GM23338 (cell line): ENCODE measurements at places on chromosomes 7 and 10.
A peak's percentile ranks its signal among the peaks of the same experiment; 100 is the strongest.

DNA sequence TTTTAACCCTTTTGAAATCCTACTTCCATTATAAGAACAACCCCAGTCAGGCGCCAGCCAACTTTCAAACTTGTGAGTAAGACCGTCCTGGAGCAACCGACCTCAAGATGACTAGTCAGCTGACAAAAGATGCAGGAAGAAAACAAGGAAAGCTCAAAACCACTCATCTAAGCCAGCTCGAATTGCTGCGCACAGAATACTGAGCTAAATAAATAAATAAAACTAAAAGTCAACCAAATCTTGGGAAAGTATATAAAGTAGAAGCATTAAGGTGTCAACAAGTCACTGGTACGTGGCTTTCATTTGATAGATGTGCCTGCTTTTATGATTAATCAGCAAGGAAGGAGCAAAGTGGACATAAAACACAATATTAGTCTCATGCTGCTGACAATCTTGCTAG, 1269.8 kb downstream of the XPNPEP1 start:
- DNase-seq = no peak

DNA sequence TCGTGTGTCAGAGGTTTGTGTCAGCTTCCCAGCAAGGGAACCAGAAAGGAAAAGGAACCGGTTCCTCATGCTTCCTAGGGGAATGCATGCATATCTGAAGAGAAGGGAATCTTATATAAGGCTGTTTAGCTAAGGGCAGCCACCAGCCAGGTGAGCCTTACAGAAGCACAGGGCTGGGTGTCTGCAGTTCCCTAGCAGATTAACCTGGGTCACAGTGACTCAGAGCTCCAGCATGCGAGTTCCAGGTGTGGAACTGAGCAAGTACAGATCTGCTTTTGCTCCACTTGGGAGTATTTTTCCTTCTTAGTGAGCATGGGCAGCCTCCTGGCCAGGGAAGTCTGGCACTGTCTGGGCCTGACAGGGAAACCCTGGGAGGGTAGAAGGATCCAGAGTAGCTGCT, 957 bp upstream of the ANKRD2 start:
- no peak for DNase-seq

DNA sequence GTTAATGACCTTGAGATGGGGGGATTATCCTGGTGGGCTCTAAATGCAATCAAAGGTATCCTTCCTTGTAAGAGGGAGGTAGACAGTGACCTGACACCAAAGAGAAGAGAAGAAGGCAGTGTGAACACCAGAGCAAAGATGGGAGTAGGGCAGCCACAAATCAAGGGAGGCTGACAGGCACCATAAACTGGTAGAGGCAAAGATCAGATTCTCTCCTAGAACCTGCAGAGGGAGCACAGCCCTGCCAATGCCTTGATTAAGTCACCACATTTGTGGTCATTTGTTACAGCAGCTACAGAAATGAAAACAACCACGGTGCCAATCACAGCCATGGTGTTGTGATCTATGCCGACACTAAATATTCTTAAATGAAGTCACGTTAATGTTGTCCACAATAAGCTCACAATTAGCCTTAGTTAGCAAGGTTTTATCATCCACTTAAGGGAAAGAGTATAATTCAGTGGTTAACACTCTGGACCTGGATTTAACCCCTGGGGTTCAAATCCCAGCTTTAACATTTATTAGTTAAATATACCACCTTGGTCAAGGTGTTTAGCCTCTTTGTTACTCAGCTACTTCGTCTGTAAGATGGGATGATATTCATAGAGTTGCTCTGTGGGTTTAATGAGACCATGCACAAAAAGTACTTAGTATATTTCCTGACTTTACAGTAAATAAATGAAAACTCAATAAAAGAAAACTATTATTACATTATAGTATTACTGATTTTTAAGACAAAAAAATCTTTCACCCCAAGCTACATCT, 70.8 kb downstream of the SGMS1 start:
- DNase-seq = peak; percentile 63

DNA sequence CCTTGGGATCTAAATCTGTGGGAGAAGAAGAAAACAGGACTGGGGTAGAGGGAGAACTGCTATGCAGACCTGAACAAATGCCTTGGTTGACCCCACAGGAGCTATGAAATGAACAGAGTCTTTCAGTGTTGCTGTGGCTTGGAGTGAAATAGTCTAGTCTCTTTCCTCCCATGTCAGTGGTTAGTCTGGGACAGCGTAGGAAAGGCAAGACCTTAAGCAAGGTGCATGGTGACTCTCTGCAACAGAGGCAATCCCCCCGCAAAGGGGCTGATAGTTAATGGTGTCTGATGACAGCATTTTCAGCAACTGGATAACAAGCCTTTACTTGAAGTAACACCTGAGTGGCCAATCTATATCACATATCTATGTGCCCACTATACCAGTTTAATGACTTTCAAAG, 62.3 kb downstream of the ARL4A start:
- no peak for DNase-seq

- no peak for DNase-seq
These were observed 66.6 kb downstream of the CALML3 start for GRCh38 chr10:5591336-5591824.

GRCh38 chr10:11576092-11576809, 35.2 kb downstream of the USP6NL start:
- no peak for DNase-seq

GRCh38 chr7:124692425-124692824, 73.2 kb downstream of the GPR37 start:
- no peak for DNase-seq

DNA sequence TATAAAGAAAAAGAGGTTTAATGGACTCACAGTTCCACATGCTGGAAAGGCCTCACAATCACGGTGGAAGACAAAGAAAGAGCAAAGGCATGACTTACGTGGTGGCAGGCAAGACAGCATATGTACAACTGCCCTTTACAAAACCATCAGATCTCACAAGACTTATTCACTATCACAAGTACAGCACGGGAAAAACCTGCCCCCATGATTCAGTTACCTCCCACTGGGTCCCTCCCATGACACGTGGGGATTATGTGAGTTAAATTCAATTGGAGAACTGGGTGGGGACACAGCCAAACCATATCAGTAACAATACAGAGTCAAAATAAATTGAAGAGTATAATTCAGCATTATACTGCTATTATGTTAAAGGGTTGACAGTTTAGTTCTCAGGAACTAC, 37.8 kb downstream of the RNLS start:
- no peak for DNase-seq

DNA sequence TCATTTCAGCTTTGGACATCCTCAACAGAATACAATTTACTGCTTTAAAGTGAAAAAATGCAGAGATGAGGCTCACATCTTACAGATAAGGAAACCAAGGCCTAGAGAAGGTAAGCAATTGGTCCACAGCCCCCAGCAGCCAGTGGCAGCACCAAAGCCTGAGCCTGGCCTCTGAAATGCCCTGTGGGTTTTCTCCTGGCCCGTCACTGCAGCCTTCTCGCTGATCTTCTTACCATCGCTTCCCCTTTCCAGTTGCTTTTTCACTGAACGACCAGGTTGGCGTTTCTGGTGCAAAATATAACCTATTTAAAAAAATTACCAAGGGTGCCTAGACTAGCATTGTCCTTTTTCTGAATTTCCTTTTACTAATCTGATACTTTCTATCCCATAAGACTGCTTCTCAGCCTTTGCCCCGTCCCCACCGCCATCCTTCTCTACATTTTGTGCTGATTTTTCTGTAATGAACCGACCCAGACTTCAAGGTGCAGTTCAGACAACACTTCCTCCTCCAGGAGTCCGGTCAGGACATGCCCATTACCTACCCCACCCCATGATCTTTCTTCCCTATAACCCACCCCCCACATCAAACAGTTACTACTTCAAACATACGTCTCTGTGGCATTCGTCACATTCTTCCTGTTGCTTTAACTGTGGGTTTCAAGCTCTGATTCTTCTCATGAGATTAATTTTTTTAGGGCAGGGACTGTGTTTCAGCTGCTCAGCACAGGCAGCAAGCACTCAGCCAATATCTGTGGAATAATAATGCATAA, 289.4 kb downstream of the DNAJB6 start:
- no peak for DNase-seq

GRCh38 chr10:68435803-68436202, 28.7 kb upstream of the RUFY2 start:
- DNase-seq = no peak

DNA sequence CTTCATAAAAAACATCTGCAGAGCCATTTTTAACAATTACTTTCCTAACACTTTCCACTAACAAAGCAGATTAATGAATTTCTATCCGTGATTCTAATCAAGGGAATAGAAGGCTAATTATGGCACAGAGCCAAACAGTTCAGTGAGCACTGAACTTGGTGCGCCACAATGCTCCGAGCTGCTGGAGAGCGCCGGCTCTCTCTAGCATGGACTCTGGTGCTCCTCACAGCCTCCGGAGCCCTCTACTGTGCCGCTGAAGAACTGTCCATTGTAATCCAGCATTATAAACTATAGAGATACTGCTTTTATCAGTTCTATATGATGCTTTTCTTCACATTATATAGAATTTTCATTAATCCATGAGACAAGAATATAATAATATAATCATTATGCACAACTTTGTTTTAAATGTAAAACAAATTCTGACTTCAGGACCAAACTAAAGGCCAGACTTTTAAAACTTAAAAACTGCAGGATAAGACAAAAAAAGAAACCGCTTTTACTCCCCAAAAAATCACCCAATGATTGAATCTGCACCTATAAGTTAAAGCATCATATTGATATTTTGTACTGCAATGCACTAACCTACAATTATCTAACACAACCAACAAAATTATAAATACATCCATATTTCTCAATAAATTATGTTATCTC, 123.6 kb downstream of the RNF32 start:
- DNase-seq = peak; percentile 65

DNA sequence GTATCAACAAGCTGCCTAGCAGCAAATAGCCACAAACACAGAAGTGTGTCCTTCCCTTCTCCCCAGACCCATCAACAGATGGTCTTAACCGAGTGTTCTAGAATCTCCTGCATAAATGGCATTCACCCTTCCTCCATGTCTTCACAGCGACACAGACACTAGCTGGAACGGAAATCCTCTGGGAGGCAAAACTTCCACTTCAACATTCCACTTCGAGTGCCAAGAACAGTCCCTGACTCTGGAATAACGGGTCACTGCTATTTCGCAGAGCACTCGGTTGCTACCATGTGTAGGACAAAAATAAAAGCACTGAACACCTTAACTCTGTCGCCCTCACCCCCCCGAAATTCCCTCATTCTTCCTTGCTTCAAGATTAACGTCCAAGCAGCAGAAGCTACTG, 65.1 kb downstream of the SFMBT2 start:
- DNase-seq = no peak

- no peak for DNase-seq
These were observed 66.6 kb upstream of the SYPL1 start for GRCh38 chr7:106178593-106179134.

DNA sequence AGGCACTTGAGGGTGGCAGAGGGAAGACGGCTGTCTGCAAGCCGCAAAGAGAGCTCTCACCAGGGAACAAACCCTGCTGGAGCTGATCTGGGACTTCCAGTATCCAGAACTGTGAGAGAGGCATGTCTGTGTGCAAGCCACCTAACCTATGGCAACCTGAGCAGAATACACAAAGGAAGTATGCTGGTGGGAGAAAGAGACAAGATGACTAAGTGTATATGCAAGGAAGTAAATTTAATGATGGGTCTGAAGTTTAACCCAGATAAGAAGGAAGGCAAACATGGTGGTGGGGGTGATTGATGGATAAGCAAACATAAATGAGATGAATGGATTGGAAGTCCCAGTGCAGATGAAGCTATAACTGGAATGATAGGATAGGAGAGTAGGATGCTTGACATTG, 293.3 kb downstream of the TWIST1 start:
- no peak for DNase-seq

- DNase-seq = no peak
These were observed 89.3 kb downstream of the SEMA3C start for GRCh38 chr7:80829527-80829926.

GRCh38 chr7:1344981-1345701, 112.5 kb downstream of the UNCX start:
- DNase-seq = no peak

DNA sequence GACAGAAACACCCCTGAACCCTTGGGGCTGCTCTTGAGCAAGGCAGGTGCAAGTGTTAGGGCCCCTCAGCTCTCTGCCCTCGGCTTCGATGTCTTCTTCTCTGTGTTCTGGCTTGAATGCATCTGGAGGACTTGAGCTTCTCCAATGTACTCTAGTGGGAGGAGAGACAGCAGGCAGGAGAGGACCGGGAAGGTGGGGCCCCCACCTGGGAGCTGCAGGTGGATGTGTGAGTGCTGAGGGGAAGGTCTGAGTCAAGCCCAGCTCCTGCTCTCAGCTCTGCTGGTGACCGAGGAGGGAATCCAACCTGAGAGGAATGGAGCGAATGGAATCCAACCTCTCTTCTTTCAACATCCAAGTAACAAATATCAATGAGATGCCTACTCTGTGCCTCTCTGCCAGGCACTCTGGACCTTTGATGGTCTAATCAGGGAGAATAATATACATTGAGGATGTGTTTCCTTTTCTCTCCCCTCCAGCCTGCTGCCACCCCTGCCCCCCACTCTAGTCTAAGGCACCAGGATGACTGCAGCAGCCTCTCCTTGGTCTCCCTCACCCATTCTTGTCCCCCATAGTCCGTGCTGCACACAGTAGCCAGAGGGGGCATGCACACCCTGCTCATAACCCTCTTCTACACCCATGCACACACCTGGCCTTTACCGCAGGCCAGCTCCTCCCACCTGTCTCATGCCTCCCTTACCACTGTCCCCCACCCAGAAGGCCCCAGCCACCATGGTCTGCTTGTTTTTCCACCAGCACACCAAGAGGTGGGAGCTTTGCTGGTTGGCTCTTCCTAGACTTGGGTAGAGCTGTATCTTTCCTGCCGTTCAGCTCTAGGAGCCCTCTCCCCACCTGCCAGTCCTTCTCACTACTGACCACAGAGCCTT, 13.6 kb downstream of the TBATA start:
- DNase-seq = no peak

DNA sequence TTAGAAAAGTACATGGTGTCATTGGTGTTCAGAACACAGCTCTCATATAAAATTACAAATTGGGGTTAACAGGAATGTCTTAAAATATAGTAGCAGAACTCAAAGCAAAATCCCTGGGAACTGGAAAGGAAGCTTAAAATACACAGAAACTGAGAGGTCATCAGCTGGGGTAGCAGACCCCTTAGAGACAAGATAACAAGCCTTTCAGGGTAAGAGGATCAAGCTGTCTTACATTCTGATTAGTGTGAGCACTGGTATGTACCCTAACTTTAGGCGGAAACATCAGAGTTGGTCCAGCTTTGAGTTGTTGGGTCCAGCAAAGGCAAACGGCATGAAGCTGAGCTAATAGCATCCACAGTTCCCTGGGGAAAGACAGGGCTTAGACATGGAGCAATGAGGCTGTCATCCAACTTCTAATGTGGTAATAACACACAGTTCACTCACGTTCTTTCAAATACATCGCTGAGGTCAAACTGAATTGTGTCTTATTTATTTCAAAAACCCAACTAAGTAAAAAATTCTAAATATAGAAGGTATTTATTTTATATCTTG, 32.6 kb downstream of the ARHGAP21 start:
- no peak for DNase-seq

- no peak for DNase-seq
These were observed 41.2 kb upstream of the SLC35G1 start for GRCh38 chr10:93852476-93853095.
